ENCODE measurements at places on chromosomes 4 and X.
A peak's percentile ranks its signal among the peaks of the same experiment; 100 is the strongest.

DNA sequence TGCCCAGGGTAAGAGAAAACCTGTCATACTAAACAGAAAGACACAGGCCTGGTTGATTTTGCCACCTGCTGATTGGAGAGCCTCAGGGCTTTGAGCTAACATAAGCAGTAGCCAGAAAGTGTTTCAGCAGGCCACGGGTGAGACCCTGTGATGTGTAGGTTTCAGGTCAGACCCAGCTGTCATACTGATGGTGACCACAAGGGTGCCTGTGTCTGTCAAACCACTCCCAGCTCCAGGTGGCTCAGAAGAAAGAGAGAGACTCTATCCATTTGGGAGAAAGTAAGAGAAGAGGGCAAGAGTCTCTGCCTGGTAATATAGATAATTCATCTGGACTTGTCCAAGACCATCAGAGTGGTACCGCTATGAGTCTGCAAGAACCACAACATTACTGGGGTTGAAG, 72.8 kb upstream of the NLRP2B start:
- no peak for DNase-seq

GRCh38 chrX:68992821-68993397, 164.1 kb downstream of the EFNB1 start:
- no peak for DNase-seq

DNA sequence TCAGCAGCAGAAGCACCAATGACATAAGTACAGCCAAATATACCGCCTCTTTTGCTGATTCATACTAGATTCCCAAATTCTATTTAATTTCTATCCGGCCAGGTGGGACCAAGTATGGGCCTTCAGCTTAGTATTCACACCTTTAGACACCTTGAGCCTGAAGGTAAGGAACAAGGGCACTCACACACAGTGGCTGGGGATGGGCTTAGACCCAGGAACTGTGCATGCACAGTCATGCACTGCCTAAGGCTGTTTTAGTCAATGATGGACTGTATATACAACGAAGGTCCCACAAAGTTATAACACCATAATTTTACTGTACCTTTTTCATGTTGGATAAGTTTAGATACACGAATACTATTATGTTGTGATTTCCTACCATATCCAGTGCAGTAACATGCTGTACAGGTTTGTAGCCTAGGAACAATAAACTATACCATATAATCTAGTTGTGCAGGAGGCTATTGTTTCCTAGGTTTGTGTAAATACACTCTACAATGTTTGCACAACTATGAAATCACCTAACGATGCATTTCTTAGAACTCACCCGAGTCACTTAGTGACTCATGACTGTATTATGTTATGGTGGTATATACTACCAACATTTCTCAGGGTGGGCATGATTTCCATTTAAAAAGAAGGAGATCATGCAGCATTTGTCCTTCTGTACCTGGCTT, 9.7 kb upstream of the CLNK start:
- DNase-seq, result no peak

DNA sequence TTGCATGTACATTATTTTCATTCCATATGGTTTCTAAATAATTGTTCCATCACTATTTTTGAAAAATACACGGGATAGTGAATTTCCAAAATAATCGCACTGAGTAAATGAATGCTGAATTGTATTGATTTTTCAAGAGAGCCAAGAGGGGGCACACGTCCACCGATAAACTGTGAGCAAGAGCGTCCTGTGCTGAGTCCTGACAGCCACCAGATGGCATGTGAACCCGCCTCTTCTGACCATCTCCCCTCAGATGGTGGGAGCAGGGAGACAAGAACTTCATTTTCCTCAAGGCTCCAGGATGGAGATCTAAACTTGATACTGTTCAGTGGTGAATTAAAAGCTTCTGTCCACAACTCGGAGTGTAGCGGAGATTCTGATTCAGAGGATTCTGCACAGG, 30.6 kb upstream of the IL9R start:
- DNase-seq, result peak; percentile 18

- no peak for DNase-seq
These were observed 5.3 kb downstream of the DIAPH2 start for GRCh38 chrX:96689991-96690390.

DNA sequence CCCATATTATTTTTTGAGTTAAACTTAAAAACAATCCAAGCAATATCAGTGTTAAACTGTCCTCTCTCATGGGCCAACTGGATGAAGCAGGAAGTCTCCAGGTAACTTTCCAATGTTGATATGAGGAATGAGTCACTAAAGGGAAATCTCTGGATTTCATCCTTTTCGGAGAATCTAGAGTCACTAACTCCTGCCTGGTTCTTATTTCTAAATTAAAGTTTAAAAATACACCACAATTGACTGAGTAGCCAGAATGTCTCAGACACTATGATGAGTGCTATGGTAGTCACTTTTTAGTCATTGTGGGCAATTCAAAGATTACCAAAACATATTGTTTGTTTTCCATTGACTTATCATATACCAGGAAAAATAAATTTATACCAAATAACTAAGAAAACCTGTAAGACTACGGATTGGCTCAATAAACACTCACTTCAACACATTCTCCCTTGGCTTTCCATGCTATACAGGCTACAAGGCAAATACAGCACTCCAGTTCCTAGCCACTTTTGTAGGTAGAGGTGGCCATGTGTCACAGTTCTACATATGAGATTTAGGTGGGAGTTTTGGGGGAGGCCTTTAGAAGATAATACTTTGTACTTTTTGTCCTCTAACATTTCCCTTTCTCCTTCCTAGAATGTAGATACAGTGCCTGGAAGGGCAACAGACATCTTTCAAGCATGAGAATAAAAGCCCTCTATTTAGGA, 8.6 kb downstream of the SLC9B2 start:
- DNase-seq, result no peak

- no peak for DNase-seq
These were observed 109.5 kb upstream of the NKX1-1 start for GRCh38 chr4:1515763-1516162.

DNA sequence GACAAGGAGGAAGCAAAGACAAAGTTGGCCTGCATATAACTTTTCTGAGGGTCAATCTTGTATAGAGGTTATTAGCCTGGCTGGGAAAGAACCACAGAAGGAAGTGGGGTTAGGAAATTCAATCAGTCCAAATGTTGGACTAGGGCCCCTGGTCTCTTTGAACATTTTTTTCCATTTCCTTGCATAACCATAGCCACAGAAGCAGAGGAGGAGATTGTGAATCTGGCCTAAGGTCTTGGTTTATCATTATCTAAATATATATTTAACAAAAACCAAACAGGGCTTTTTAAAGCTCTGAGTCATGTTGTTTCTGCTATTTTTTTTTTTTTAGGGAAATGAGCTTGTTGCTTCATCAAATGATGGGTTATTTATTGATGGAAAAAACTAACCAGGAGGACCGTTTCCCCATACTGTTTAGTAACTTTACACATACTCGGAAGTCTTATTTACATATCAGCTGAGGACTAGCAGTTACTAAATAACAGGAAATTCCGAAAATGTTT, 97.7 kb upstream of the ACSL4 start:
- DNase-seq, result no peak

DNA sequence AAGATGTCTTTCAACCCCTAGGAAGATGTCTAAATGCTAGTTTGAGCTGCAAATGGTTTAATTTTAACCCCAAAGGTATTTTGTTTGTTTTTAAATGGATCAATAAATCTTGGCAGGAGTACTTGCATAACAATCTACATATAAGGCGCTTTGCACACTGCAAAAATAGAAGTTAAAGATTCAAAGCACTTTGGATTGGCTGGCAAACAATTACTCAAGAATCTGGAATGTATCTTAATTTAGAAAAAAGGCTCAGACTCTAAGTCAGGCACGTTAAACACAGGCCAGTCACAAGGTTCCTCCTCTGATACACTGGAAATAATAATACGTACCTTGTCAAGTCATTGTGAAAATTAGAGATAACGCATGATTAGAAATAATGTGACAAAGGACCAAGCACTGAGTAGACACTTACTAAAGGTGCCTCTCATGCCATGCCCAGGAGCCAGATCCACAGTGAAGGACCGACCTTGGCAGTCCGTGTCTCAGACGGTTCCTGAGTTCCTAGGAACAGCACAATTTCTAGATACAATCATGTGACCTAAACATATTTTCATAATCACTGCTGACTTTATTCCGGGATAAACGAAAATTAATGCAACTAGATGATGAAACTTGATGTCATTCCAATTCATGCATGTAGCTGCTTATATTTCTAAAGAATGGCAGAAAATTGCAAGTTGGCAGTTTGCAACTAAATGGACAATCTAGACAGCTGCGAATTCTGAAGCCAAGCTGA, 49.6 kb downstream of the PROM1 start:
- DNase-seq, result no peak

DNA sequence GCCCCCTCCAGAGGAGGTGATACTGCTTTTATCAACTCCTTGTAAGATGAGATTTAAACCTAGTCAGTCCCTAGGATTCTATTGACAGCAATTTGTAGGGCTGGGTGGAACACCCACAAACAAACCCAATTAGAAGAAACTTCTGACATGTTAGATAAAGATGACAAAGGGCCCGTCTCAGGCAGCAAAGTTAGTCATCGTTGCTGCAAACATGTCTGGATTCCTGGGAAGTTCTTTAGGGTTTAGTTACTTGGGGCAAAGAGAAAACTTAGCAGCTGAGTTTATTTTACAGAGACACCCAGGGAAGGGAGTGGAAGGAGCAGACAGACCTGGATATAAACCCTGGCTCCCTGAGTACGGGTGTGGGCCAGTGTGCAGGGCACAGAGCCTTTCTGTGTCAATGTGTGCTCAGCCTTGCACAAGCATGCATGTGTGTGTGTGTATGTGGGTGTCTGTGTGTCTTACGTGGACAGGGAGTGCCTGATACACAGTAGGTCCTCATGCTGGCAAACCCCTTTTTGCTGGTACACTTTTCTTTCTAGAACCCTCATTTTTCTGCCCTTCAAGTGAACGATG, 130.0 kb upstream of the STX18 start:
- DNase-seq, result no peak

All from naive B cell (primary cell).